ENCODE measurements at places on chromosomes 13 and 19. TPM values are rescaled to one million over a fixed set of nuclear protein-coding genes. Genes with fewer than 3 reads are reported as not detected.

GRCh38 chr19:32642771-32643170 lies 32.2 kb downstream of the ANKRD27 start:
- no peak for DNase-seq

- no peak for DNase-seq
These were observed 692 bp upstream of the ZNF580 start for GRCh38 chr19:55640043-55640576.

GRCh38 chr19:10338940-10339339 lies 484 bp downstream of the ICAM3 start:
- DNase-seq: no peak

DNA sequence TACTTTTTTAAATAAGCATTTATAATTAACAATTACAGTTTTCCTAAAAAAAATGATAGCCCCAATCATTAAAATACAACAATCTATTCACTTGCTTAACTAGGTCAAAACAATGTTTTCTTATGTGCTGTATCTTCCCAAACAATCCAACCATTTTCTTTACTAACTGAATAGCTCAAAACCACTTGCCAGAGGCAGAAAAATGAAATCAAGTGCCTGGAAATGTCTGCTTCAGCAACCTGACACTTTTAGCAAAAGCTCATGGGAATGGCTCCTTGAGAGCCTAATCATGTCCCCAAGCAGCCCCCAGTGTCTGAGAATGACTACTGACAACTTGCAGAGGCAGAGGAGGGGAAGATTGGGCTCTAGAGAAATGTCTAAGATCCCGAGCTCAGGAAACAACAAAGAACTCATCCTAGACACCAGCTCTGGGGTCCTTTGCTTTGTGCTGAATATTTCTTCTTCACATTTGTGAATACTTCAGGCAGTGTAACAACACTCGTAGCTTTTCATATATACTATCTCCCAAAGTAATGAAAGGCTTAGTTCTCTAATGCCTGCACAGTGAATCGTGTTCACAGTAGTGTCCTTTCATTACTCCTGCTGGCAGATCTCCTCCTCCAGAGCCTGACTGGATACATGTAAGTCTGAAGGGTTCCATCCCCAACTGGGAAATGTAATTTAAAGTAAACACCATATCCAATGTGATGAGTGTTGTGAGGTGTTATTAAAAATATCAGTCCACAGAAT lies 280.0 kb downstream of the LHFPL6 start:
- no peak for DNase-seq

GRCh38 chr13:97627566-97627965 lies 193.6 kb downstream of the RAP2A start:
- no peak for DNase-seq

- no peak for DNase-seq
These were observed 35.7 kb downstream of the ZSWIM4 start for GRCh38 chr19:13830741-13831536.

- DNase-seq: no peak
These were observed 47.6 kb downstream of the TEX29 start for GRCh38 chr13:111368091-111368490.

- no peak for DNase-seq
These were observed 140.6 kb downstream of the IRS2 start for GRCh38 chr13:109645831-109646230.

Gene KLK8
- not detected for total RNA-seq

All from cardiac septum (tissue), 1 donor.